ENCODE measurements at places on chromosomes 7 and 10.
A peak's percentile ranks its signal among the peaks of the same experiment; 100 is the strongest.

DNA sequence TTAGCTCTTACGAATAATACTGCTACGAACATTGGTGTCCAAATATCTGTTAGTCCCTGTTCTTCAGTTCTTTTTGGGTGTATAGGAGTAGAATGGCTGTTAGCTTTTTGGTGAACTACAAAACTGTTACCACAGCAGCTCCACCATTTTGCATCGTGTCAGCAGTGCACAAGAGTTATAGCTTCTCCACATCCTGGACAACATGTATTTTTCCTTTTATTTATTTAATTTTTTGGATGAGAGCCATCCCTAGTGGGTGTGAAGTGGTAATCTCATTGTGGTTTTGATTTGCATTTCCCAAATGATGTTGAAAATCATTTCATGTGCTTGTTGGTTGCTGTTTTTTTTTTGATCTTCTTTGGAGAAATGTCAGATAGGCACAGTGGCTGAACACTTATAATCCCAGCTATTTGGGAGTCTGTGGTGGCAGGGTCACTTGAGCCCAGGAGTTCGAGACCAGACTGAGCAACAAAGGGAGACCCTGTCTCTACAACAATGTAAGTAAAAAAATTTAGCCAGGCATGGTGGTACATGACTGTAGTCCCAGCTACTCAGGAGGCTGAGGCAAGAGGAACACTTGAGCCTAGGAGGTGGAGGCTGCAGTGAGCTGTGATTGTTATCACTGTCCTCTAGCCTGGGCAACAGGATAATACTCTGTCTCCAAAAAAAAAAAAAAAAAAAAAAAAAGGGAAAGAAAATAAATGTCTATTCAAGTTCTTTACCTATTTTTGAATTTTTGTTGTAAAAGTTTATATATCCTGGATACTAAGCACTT is 31.7 kb downstream of the TRIM24 start:
- no peak for DNase-seq

- DNase-seq: no peak
Measured at GRCh38 chr7:43678315-43678714, 51.0 kb downstream of the COA1 start.

- peak; percentile 64 for DNase-seq
Measured at GRCh38 chr10:43109671-43110249, 28.5 kb upstream of the CSGALNACT2 start.

DNA sequence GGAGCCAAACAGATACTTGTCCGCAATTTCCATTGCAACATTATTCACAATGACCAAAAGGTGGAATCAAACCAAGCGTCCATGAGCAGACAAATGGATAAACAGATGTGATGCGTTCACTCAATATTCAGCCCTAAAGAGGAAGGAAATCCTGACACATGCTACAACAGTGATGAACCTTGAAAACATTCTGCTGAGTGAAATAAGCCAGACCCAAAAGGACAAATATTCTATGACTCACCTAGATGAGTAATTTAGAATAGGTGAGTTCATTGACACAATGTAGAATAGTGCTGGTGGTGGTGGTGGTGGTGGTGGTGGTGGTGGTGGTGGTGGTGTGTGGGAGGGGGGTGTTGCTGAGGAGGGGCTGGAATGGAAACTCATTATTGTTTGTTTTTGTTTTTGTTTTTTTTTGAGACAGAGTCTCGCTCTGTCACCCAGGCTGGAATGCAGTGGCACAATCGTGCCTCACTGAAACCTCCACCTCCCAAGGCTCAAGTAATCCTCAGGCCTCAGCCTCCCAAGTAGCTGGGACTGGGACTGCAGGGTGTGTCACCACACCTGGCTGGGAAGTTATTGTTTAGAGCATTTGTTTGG is 28.6 kb downstream of the SMKR1 start:
- DNase-seq: peak; percentile 9

- no peak for DNase-seq
Measured at GRCh38 chr7:16785846-16786245, 19.0 kb downstream of the AGR2 start.

DNA sequence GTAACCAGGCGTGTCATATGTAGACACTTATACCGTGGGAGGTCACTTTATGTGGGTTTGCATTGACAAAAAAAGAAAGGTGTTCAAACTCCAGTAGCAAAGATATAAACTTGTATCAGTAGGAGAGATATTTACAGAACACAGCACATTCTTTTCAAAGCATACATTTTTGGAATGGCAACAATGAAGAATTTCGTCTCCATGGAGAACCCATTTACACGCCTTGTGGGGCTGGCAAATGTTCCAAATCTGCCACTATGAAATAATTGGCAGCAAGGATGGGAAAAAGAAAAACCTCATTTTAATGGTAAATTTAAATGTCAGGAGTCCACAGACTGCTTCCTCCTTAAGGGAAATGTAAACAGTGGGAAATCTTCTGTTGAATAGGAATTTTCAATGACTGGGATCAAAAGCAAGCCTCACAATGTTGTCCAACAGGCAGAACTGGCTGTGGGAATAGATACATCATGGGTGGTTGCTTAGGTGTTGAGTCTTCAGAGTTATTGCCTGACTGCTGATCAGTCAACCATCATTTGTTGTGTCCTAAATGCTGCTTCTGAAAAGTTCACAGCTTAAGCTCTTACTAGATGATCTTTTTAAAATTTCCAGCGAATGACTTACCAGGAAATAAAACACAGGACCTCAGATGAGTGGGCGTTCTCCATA is 256.6 kb upstream of the SEMA3C start:
- no peak for DNase-seq

- no peak for DNase-seq
Measured at GRCh38 chr7:151637781-151638261, 118.1 kb upstream of the RHEB start.

GRCh38 chr7:82122275-82122674 is 321.3 kb downstream of the CACNA2D1 start:
- DNase-seq: no peak

Data from fibroblast of gingiva (primary cell).